ENCODE measurements at places on chromosomes 11 and 22.

GRCh38 chr11:45085646-45086501, 60.6 kb upstream of the PRDM11 start:
- peaks cover 5% of the 10 kb centered on the region for H3K36me3 ChIP-seq
- peaks cover 7% of the 10 kb centered on the region for H3K27me3 ChIP-seq
- H3K27ac ChIP-seq, result peak overlapping the region; percentile 0
- no peak for DNase-seq

GRCh38 chr11:66904055-66904454, 47.2 kb downstream of the LRFN4 start:
- no peak overlapping the region for H3K4me3 ChIP-seq
- DNase-seq, result no peak
- peaks cover 2% of the 10 kb centered on the region for H3K27me3 ChIP-seq

DNA sequence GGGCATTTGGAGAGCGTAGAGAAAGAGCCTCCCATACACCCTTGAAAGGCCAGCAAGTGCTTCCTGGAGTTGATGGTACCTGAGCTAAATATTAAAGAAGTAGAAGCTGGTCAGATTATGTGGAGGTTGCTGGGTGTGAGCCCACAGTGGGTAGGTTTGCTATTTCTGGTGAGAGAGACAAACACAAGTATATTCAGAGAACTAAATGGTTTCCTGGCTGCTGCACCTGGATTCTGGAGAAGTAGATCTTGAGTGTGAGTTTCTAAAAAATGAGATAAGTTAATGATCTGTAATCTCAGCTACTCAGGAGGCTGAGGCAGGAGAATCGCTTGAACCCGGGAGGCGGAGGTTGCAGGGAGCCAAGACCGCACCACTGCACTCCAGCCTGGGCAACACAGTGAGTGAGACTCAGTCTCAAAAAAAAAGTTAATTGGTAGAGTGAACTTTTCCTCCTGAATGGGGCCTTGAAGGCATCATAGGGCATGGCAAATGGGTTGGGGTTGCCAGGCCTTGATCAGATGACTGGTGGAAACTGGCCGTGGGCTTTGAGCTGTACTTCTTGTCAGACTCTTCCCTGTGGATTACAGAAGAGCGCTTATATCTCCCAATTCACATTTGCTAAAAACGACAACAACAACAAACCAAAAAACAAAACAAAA, 75.8 kb downstream of the ADAMTS15 start:
- no peak overlapping the region for H3K4me3 ChIP-seq
- no peaks in the 10 kb centered on the region for H3K36me3 ChIP-seq
- peaks cover 47% of the 10 kb centered on the region for H3K4me1 ChIP-seq
- H3K27ac ChIP-seq, result no peak overlapping the region
- peaks cover 6% of the 10 kb centered on the region for H3K27me3 ChIP-seq

GRCh38 chr11:116724813-116725212, 48.0 kb downstream of the BUD13 start:
- H3K27me3 ChIP-seq, result peaks cover 13% of the 10 kb centered on the region
- H3K27ac ChIP-seq, result no peak overlapping the region
- no peak overlapping the region for H3K4me3 ChIP-seq
- DNase-seq, result no peak
- no peaks in the 10 kb centered on the region for H3K4me1 ChIP-seq

Data from endothelial cell (in vitro differentiated cells).